Thoracic aorta (tissue), 2 donors: ENCODE measurements at places on chromosomes 12 and 14.

DNA sequence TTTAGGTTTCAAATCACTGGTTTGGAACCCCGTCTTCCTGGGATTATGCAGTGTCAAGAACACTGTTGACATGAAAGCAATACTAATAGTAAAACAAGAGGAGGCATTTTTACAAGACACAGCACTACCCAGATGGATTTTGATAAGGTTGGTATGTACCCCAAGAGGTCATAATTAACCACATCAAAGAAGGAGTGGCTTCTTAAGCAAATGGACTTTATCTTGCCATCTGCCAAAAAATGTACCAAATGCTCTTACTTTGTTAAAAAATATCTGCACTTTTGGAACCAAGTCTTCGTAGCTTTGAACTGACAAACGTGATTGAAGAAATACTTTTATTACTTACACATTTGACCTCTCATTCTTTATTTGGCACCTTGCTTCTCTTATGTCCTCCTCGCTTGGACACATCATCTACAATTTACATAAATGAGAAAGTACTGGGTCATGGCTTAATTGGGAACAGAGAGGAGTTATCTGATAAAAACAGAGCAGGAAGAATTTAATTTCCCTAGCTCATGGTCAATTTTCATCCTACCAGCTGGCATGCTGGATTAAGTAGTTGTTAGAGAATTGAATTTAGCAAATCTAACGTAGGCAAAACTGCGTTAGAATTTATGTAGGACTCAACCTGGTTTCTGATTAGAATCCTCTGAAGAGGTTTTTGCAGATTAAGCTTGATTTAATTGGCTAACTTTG is 54.5 kb upstream of the PRICKLE1 start:
- DNase-seq: no peak

GRCh38 chr12:65699251-65699650 is 125.0 kb upstream of the HMGA2 start:
- no peak for DNase-seq

DNA sequence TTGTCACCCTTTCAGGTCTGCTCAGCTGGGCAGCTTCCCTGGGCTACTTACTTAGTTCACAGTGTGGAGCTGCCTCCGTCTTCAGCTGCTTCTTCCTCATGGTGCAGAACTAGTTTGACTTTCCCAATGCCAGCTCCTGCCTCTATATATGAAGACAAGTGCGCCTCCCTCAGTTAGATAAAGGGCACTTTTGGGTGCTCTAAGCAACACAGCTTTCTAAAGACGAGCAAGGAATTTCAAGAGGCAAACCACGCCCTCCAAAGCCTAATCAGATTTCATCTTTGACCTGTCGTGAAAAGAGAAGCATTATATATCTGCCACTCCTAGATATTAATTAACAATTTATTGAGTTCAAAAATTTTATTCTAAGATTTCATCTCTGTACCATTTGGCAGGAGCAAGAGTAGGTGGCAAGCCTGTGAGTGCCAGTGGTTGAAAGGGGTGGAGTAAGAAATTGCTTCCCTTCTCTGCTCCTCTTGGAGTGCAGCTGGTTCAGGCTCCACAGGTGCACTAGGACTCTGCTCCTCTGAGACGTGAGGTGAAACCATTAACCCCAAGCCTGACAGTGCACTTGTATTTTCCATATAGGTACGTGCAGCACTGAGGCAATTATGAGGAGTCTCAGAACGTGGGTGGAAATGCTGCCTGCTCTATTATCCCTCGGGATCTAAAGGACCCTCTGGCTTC is 2.1 kb upstream of the SLC11A2 start:
- no peak for DNase-seq

GRCh38 chr12:62899568-62900390 is 35.2 kb downstream of the PPM1H start:
- DNase-seq: no peak

DNA sequence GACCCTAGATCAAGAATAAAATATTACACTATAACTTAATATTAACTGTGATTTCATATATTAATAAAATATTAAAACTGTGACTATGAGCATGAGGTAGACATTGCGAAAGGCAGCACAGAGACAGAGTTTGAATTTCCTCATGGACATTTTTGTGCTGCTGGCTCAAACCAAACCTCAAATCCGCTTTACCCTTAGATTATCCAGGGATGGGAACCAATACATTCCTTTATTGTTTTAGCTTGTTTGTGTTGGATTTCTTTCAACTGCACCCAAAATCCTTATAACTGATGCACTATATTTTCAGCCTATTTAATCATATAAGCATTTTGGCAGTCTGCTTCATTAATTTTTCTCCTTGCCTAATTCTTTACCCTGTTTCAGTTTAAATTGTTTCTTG is 436.7 kb downstream of the ATP23 start:
- DNase-seq: no peak

- no peak for DNase-seq
Measured at GRCh38 chr14:94050231-94050880, 24.2 kb downstream of the OTUB2 start.

DNA sequence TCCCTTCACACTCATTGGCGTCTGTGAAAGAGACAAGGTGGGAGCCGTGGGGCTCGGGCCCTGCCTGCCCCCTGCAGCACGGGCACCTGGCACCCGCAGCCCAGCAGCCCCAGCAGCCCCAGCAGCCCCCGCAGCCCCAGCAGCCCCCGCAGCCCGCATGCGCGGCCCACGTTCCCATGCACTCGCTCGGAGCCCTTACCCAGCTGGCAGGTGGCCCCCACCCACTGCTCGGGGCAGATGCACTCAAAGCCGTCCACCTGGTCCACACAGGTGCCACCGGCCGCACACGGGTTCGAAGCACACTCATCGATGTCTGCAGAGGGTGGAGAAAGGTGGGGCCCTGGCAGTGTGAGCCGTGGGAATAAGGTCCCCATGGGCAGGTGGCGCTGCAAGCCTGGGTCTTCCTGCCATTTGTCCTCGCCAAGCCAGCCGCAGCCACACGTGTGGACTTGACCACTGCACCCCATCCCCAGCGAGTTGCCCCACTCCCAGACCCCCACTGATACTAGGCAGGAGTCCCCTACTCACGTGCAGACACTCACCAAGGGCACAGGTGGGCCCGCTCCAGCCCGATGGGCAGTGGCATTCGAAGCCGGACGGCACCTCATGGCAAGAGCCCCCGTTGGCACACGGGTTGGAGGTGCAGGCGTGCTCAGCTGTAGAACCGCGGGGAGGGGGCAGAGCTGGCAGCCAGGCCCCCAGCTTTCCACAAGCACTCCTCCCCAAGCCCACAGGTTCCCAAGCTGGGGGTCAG is 17.3 kb downstream of the JAG2 start:
- no peak for DNase-seq

DNA sequence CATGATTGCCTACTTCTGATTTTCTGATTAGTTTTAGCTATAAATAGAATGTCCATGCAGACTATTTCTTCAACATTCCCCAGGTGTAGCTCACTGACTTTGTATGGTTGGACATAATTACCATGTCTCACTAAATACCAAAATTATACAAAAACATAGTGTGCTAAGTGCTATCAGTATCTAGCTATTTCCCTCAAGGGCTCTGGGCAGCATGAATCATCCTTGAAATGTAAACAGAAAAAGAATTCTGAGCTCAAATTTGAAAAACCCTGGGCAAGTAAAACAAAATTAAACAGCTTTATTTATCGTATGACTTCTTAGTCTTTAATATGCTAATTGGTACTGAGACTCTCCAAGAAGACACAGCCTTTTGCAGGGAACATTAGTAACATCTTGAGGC is 82.9 kb downstream of the SPATA7 start:
- DNase-seq: no peak

DNA sequence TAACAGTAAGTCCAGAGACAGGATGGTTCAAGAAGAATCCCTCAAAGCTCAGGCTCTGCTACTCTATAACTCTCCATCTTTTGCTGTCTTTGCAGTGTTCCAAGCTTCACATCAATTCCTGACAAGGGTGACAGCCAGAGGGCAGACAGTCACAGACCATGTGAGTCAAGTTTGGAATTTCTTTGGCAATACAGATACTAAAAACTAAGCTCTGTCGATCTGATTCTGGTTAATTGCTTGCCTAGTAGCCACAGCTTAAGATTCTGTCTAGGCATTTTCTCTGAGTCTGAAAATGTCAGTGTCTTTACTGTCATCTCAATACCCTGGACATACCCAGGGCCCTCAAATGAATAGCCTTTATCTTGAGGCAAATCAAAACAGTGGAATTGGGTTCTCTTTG is 153.7 kb downstream of the CEP128 start:
- no peak for DNase-seq
